CD4-positive, alpha-beta memory T cell (primary cell): ENCODE measurements at places on chromosomes 3 and 15. TPM values are rescaled to one million over a fixed set of nuclear protein-coding genes. Genes with fewer than 3 reads are reported as not detected.

GRCh38 chr3:194023501-194024280, 112.3 kb upstream of the HES1 start:
- H3K4me3 ChIP-seq: no peak overlapping the region
- no peak for DNase-seq
- H3K4me1 ChIP-seq: no peaks in the 10 kb centered on the region
- H3K27ac ChIP-seq: no peak overlapping the region
- no peaks in the 10 kb centered on the region for H3K36me3 ChIP-seq

The PPP1R14D gene
- not detected for total RNA-seq

The CHRM5 gene
- total RNA-seq: not detected

GRCh38 chr15:70443486-70444273, 319.7 kb downstream of the UACA start:
- no peak for DNase-seq
- H3K27ac ChIP-seq: no peak overlapping the region
- no peaks in the 10 kb centered on the region for H3K27me3 ChIP-seq

DNA sequence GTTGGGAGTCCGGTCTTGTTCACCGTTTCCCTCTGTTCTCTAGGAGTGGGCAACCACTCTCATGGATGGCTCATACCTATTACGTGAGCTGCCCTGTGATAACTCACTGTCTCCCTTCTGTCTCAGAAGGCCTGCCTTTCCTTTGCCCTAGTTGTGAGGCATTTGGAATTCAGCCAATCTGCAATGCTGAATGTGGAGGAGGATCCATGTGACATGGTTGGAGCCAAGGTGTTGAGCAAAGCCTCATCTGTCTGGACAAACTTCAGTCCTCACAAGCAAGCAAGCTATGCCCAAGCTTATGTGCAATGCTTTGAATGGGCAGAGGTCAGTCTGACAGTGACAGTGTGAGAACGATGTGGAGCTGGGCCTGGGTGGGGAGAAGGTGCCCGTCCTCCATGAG, 37.8 kb upstream of the ATP10A start:
- no peaks in the 10 kb centered on the region for H3K36me3 ChIP-seq
- no peak overlapping the region for H3K27ac ChIP-seq
- no peak overlapping the region for H3K4me3 ChIP-seq
- no peaks in the 10 kb centered on the region for H3K27me3 ChIP-seq
- DNase-seq: no peak
- H3K4me1 ChIP-seq: no peaks in the 10 kb centered on the region

DNA sequence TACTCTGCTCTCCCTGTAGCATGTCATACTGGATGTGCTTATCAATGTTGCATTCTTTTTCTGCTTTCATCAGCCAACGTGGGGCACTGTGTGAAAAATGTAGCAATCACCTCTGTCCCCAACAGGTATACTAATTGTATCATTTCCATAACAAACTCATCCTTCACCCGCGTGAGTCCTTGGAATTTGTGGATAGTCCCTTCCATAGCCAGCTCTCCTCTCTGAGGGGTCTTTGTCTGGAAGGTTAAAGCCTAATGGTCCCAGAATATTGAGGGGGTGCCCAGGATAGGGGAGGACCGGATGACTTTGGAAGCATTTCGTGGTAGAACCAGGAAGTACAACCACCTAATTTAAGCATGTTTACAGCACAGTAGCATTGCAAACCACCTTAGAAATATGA, 124.6 kb downstream of the FOXB1 start:
- H3K27me3 ChIP-seq: no peaks in the 10 kb centered on the region
- H3K27ac ChIP-seq: no peak overlapping the region
- peaks cover 28% of the 10 kb centered on the region for H3K4me1 ChIP-seq

The NEK10 gene
- 1.4 TPM for total RNA-seq

DNA sequence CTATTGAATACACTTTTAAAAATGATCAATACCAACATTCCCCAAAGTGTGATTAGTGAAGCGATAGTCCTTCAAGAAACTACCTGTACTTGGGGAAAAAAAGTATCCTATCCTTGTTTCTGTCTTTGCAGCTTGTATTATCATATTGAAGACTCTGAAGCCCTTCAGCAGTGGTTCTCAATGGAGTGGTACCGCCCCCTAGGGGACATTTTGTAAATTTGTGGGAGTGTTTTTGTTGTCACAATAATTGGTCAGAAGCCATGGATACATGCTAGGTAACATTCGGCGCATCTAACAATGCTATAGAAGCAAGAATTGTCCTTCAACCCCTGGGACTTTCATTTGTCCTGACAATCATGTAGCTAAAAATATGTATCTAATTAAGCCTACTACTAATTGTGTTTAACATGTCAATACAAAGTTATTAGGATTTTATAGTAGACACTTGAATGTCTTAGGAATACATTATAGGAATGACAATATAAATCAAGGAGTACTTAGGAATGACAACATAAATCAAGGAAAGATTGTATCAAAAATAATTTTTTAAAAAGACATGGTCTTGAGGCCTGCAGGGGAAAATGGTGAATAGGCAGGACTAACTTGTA, 53.7 kb downstream of the NMD3 start:
- H3K36me3 ChIP-seq: no peaks in the 10 kb centered on the region
- H3K4me1 ChIP-seq: no peaks in the 10 kb centered on the region
- H3K27ac ChIP-seq: no peak overlapping the region
- DNase-seq: peak; percentile 40

DNA sequence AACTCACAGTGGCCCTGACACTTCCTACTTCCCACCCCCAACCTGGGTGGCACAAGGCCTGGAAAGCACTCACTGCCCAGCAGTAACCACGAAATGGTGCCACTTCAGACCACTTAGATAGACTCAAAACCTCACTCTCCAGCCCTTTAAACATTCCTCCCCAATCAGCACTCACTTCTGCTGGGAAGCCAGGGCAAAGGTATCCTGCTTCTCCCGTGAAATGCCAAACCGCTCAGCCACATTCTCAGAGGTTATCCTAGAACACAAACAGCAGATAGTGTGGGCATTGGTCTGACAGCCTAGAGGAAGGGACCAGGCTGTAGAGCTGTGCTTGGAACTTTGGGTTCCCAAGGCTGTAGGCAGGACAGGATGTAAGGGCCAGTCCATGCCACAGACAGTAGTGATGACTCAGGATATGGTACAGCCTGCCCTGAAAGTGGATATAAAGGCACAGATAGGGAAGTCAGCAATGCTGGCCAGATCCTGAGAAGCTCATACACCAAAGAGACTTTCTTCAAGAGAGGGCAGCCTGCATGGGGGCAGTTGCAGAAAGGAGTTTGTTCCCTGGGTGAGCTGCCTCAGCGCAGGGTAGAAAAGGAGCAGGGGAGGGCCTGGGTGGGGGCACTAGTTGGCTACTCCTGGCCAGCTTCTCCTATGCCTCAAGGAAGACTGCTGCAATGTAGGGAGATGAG, 9.2 kb downstream of the ACAA1 start:
- no peak for DNase-seq
- no peak overlapping the region for H3K27ac ChIP-seq
- H3K27me3 ChIP-seq: no peaks in the 10 kb centered on the region

The ALDH1L1 gene
- total RNA-seq: not detected

DNA sequence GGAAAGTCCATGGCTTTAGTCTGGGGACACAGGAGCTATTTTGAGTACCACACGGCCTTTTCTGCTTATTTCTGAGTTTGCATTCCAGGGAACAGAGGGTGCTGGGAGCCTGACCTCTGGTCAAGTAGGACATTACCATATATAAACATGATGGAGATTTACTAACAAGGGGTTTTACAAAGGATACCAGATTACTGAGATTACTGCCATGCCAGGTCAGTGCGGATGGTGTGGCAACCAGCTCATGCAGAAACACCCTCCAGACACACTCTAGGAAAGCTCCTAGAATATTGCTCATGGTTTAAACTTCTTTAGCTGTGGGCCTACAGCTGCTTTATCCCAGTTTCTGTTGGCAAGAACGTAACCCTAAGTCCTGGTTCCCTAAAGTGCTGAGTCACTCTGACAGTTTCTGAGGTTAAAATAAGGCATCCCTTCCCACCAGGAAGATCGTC, 54.3 kb upstream of the AGTR1 start:
- H3K36me3 ChIP-seq: no peaks in the 10 kb centered on the region
- H3K27ac ChIP-seq: no peak overlapping the region
- no peaks in the 10 kb centered on the region for H3K4me1 ChIP-seq
- no peak overlapping the region for H3K4me3 ChIP-seq
- no peak for DNase-seq

DNA sequence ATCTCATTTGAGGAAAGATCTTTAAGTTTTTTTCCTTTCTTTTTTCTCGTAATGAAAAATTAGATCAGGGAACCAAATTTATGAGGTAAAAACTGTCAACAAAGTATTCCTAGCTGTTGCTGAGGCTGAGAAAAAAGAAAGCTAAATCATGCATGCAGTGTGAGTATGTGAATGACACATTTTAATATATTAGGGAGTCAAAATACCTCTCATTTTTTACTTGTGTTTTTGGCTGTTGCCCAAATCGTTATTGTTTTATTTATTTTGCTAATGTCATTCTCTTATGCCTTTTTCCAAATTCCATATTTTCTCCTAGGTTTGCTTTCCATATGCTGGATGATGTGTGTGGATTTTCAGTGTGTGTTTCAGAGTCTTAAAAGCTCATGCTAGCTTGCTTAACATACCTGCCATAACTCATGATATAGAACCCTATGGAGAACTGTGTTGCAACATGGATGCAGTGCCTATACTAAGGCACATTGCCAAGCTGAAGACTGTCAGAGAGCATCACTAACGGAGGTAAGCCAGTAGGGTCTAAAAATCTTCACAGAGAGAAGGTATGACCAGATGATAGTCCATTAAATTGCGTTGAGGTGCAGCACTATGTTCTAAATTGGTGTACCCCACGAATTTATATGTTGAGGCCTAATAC, 629.5 kb upstream of the KCNMB2 start:
- no peak overlapping the region for H3K4me3 ChIP-seq
- H3K36me3 ChIP-seq: no peaks in the 10 kb centered on the region
- H3K4me1 ChIP-seq: no peaks in the 10 kb centered on the region
- no peak for DNase-seq

GRCh38 chr3:177618873-177619733, 421.8 kb upstream of the TBL1XR1 start:
- H3K4me1 ChIP-seq: no peaks in the 10 kb centered on the region
- no peak overlapping the region for H3K4me3 ChIP-seq
- no peaks in the 10 kb centered on the region for H3K36me3 ChIP-seq
- DNase-seq: no peak

The RTP1 gene
- not detected for total RNA-seq

The CNTN3 gene
- total RNA-seq: not detected

The RLBP1 gene
- not detected for total RNA-seq

The TTC21A gene
- 3.9 TPM for total RNA-seq

The ACTRT3 gene
- 0.17 TPM for total RNA-seq

DNA sequence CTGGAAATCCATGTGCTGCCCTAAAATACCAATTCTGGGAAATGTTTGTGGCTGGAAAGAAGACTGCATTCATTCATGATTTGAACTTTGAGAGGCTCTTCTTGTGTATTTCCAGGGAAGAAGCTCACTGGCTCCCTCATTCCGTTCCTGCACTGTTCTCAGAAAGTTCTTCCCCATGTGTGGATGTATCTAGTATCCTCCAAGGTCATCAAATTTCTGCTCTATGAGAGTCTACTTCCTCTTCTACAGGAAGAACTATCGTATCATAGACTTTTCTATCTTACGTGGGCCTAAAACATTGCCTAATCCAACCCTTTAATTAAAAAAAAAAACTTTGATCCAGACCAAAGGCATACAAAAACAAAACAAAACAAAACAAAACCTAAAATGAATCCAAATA, 2.9 kb downstream of the CCR3 start:
- no peak for DNase-seq
- H3K4me3 ChIP-seq: no peak overlapping the region
- H3K36me3 ChIP-seq: no peaks in the 10 kb centered on the region
- H3K27ac ChIP-seq: no peak overlapping the region
